Hair follicular keratinocyte (primary cell): ENCODE measurements at places on chromosomes 4 and X. TPM values are rescaled to one million over a fixed set of nuclear protein-coding genes. Genes with fewer than 3 reads are reported as not detected.

The ERAS gene
- total RNA-seq, result not detected in 2 replicates

The F8A1 gene
- total RNA-seq, result 2.4 TPM in 1 of 2 replicates, not detected in the other

The CT83 gene
- total RNA-seq, result not detected in 2 replicates

The FAM47A gene
- not detected in 2 replicates for total RNA-seq

The FAM9B gene
- total RNA-seq, result not detected in 2 replicates

The DTHD1 gene
- not detected in 2 replicates for total RNA-seq

The RBM46 gene
- 0.27 and 1.6 TPM in 2 replicates for total RNA-seq

The GAGE12F gene
- total RNA-seq, result not detected in 2 replicates

The CTAG2 gene
- total RNA-seq, result not detected in 2 replicates

The KLB gene
- 0.08 TPM in 1 of 2 replicates, not detected in the other for total RNA-seq

The VSIG4 gene
- not detected in 2 replicates for total RNA-seq

The GJB1 gene
- total RNA-seq, result not detected in 2 replicates

The F9 gene
- not detected in 2 replicates for total RNA-seq

The AGTR2 gene
- total RNA-seq, result not detected in 2 replicates

The TAF7L gene
- total RNA-seq, result not detected in 2 replicates

The AMBN gene
- total RNA-seq, result not detected in 2 replicates

The MGAT4D gene
- total RNA-seq, result not detected in 2 replicates

The ODAM gene
- not detected in 2 replicates for total RNA-seq

The ZFP92 gene
- 1.0 and 1.1 TPM in 2 replicates for total RNA-seq

The HTN1 gene
- total RNA-seq, result not detected in 2 replicates

The CDKL5 gene
- total RNA-seq, result 0.84 and 3.4 TPM in 2 replicates

The VEGFC gene
- total RNA-seq, result 45.7 and 61.1 TPM in 2 replicates

The KIF4A gene
- 5.2 and 12.3 TPM in 2 replicates for total RNA-seq

The HPF1 gene
- 28.5 and 57.0 TPM in 2 replicates for total RNA-seq

The KCND1 gene
- 0.23 and 0.47 TPM in 2 replicates for total RNA-seq

The PRR32 gene
- total RNA-seq, result not detected in 2 replicates

The KLHL13 gene
- 2.3 and 5.1 TPM in 2 replicates for total RNA-seq

The GASK1B gene
- 2.6 and 4.2 TPM in 2 replicates for total RNA-seq

The SSX5 gene
- not detected in 2 replicates for total RNA-seq

The NAT8L gene
- not detected in 2 replicates for total RNA-seq

The LPAR4 gene
- not detected in 2 replicates for total RNA-seq

The ARMCX2 gene
- 25.9 and 45.7 TPM in 2 replicates for total RNA-seq

The PROM1 gene
- not detected in 2 replicates for total RNA-seq
